ENCODE measurements at places on chromosomes 16 and 17. TPM values are rescaled to one million over a fixed set of nuclear protein-coding genes. Genes with fewer than 3 reads are reported as not detected.

NPIPB2 gene
- total RNA-seq: 7.3 TPM

KRT32 gene
- total RNA-seq: not detected

KRT24 gene
- total RNA-seq: not detected

BAHCC1 gene
- 12.4 TPM for total RNA-seq

KRTAP3-2 gene
- not detected for total RNA-seq

C16orf96 gene
- total RNA-seq: not detected

CPHXL2 gene
- total RNA-seq: not detected

MT1M gene
- total RNA-seq: not detected

PRDM7 gene
- not detected for total RNA-seq

GRAPL gene
- total RNA-seq: 0.20 TPM

NPTX1 gene
- total RNA-seq: 8.0 TPM

NPIPB6 gene
- 0.89 TPM for total RNA-seq

TBX2 gene
- total RNA-seq: 63.1 TPM

AURKB gene
- total RNA-seq: 5.5 TPM

Measured in smooth muscle cell of the pulmonary artery (primary cell).